ENCODE measurements at places on chromosomes 6 and 20.

DNA sequence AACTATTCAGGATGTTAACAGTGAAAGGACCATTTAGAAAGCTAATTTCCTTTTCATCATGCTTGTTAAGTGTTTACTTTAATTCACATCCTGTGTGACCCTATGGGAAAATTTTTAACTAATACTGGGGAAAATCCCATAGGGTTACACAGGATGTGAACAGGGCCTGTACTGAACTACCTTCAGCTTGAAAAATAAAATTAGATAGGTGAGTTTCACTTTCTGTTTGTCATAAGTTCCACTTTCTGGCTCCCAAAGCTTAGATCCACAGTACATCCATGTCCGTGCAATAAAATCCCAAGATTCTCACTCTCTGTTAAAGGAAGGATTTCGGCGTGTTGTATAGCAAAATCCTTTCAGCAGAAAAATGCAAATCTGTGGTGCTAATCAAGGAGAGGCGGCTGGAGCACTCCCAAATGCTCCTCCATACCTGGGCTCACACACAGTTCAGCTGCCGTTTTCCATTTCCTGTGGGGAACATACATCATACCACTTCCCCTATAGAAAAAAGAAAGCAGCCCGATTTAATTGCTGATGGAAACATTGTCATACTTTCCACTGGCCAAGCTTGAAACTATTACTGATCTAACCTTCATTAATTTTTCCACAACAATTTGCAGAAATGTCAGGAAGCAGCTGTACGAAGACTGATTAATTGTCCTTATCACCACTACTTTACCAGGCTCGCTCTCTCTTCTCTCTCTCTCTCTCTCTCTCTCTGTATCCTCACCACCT is 125.2 kb downstream of the HIVEP2 start:
- no peak for DNase-seq

- DNase-seq: no peak
Measured at GRCh38 chr20:11795071-11795615, 122.5 kb upstream of the BTBD3 start.

- DNase-seq: no peak
Measured at GRCh38 chr6:135798751-135799515, 52.6 kb upstream of the PDE7B start.

DNA sequence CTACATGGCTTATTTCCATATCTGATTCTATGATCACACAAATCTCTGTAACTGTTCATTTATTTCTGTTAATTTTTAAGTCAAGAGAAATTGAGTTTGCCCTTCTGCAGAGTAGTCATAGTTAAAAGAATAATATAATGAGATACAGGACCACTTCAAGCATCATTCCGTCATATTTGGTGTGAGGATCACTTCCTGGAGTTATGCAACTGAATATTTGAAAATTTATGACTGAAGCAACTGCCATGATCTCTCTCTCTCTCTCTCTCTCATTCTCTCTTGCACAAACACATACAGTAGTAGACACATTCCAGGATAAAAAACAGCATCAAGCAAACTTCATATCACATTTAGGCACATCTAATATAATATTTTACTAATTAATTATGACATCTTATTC is 116.4 kb downstream of the COL9A1 start:
- no peak for DNase-seq

GRCh38 chr6:123925350-123925749 is 121.7 kb downstream of the NKAIN2 start:
- no peak for DNase-seq

DNA sequence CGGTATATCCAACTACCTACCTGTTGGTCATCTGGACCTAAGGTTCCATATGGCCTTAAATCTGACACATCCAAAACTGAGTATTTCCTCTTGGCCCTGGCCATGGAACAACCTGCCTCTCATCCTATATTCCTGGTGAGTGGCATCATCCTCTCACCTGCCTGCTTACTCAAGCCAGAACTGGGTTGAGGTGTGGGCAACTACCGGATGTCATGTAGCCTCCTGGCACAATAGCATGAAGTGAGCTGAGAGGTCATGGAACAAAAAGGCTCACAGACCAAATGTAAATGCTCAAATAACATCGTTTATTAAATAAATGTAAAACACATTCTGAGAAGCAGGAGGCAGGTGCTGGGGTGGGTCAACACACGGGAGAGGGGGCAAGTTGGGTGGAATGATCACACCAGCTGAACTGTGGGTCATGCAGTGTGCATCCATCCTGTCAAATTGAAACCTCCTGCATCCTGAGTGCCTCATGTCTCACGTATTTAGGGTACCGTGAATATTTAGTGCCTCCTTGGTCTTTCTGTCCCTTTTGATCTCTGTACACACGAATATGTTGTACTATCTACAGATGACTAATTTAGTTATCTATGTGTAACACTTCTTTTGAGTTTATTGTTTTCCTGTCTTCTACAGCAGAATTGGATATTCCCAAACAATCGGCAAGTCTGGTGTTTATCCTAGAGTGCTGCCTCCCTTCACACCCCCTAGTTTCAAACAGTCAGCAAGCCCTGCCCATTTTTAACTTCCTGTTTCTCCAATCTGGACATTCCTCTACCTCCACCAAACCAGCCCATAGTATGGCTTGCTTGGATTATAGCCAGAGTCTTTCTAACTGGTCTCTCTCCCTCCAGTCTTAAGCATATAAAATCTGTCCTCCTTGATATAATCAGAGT is 7.9 kb upstream of the POU5F1 start:
- DNase-seq: no peak

DNA sequence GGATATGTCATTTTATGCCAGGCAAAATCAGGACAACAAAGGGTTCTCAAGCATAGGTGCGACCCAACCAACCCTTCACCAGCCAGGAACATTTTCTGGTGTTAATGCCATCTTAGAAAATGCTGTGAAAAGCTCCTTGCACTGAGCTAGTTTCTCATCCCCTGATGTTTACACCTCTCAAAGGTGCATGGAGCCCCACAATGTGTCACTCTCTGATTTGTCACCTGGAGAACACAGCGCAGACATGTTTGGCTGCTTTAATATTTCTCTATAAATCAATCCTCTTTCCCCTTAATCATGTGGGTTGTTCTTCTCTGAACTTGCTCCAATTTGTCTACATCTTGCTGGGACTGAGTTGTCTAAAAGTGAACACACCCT is 244.3 kb downstream of the TSHZ2 start:
- DNase-seq: no peak

DNA sequence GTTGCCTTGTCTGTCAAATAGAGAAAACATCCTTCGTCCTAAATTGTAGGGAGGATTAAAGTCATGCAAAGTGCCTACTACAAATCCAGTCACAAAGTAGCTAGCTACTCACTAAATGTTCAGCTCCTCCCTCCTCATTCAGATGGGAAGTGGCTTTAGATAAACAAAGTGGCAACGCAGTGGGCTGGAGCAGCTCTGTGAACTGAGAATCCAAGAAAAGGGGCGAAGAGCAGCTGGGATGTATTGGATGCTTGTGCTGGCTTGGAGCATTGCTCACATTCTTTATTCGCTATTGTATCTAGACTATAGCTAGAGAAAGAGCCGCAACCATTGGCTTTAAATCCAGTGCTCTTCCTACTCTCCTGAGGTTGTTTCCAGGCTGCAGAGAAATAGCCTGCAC is 10.3 kb downstream of the MOG start:
- no peak for DNase-seq

GRCh38 chr6:90285042-90285481 is 11.6 kb downstream of the BACH2 start:
- DNase-seq: no peak

DNA sequence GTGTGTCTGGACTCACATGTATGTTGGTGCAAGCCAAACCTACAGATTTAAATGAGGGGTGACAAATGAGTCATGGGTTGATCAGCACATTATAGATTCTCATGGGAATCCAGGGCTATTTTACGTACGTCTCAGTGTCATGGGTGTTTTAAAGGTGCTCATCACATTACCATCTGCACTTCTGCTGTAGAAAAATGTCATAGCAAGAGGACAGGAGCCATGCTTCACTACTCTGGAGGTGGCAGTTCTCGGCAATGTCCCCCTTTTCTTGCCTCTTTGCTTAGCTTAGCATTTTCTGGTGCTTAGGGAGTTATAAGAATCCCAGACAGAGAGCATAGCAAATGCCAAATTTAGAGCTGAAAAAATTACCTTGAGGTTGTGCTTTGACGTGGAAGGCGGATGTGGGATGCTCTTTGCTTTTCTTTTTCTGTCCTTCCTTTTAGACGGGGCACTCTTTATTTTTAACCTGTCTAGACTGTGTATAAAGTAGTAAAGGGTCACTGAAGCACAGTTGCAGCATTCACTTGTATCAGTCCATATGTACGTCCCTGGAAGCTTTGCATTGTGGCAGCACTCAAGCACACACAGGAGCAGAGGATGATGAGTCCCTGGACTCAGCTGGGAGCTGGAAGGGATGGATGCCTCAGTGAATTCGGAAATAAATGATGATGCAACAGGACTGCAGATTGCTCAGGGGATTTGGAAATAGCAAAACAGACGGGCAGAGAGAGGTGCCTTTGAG is 139.7 kb downstream of the SYNDIG1 start:
- DNase-seq: no peak

DNA sequence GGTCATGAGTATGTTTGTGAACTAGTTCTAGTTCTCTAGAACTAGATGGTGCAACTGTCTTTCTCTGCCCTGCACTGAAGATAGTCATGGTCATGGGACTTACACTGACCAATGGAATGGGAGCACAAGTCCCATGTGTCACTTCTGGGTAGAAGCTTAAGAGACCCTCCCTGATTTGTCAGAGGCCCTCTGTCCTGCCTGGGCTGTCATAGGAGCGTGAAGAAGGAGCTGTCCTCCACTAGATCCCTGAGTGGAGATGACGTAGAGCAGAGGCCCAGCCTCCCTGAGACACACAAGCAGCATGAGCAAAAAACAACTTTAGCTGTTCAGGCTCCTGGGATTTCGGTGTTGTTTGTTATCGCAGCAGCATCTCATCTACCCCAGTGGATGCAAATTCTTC is 514.5 kb downstream of the PREX1 start:
- DNase-seq: no peak

- no peak for DNase-seq
Measured at GRCh38 chr20:24491041-24491756, 21.8 kb downstream of the SYNDIG1 start.

All from Right ventricle myocardium superior (tissue), 1 donor.